NCI-H1417 treated with DMSO at 0.1 percent for 48 hours (cell line): ENCODE measurements at places on chromosomes 6 and 20.

- no peak for DNase-seq
These were observed 12.3 kb upstream of the ASF1A start for GRCh38 chr6:118881440-118882313.

- DNase-seq, result no peak
These were observed 372.7 kb upstream of the SULF2 start for GRCh38 chr20:48158014-48158413.

- no peak for DNase-seq
These were observed 169.3 kb downstream of the BCAS1 start for GRCh38 chr20:53901064-53901463.

- DNase-seq, result no peak
These were observed 59.8 kb downstream of the SNAP25 start for GRCh38 chr20:10278412-10278811.

DNA sequence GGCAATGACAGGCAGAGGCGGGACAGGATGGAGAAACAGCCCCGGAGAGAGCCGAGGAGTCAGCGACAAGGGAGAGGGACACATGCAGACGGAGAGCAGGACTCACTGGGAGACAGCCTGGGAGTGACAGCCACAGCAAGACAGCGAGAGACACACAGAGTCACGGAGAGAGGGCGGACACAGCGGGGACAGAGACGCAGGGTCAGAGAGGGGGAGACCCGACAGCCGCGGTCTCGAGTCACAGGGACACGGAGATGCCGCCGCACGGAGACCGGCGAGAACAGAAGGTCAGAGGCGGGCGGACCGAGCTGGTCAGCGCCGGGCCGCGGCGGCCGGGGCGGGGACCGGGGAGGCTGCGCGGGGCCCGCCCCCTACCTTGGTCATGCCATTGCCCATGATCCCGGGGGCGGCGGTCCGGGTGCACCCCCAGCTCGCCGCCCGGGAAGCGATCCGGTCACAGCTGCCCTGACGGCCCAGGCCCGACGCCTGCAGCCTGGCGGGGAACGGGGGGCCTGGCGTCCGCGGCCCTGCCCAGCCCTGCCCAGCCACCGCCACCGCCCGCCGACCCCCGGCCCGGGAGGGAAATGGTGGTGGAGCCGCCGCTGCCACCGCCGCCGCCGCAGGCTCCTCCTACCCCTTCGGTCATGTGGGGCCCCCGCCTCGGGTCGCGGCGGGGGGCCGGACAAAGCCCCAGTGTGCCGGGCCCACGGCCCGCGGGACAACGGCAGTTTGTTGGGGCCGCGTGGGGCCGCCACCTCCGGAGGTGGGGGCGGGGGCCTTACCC lies at the start of the genes DUSP15 and TTLL9:
TSS of gene DUSP15 (minus strand) at position 586 of the 784 bp plus-strand sequence. CDS start at position 396, 190 bp downstream.
TSS of gene TTLL9 (plus strand) at position 693 of the 784 bp plus-strand sequence. CDS start 493 bp downstream, outside the sequence.
- no peak for DNase-seq

DNA sequence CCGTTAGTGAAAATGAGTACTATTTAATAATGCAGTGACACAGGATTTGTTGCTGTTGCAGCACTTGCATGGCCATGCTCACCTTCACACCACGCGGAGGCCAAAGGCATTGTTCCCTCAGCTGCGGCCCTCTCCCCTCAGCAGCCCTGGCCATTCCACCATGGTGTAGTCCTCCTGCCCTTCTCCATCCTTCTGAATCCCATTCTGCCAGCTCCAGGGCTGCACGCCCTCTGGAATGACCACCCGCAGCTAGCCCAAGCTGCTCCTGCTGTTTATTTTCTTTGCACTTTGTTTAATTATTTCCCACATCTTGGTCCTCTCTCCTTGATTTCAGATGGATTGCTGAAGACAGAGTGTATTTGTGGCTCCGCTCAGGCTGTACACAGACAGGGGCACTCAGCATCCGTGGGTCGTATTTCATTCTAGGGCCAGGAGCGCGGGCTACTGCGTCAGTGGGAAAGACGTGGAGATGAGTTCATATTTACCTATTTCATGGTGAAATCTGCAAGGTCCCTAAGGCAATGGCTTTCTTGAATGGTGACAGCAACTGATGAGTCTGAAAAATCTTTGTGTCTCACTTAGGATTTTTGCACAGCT lies 81.4 kb upstream of the DUSP22 start:
- no peak for DNase-seq
